ENCODE measurements at places on chromosomes 6 and 20. TPM values are rescaled to one million over a fixed set of nuclear protein-coding genes. Genes with fewer than 3 reads are reported as not detected.
A peak's percentile ranks its signal among the peaks of the same experiment; 100 is the strongest.

GRCh38 chr6:128024969-128025368, 124.1 kb upstream of the THEMIS start:
- no peak for DNase-seq

- no peak for DNase-seq
Measured at GRCh38 chr6:116444575-116444974, 16.6 kb upstream of the CALHM6 start.

GRCh38 chr6:27213544-27214125, 33.9 kb upstream of the PRSS16 start:
- DNase-seq, result no peak

- DNase-seq, result no peak
Measured at GRCh38 chr6:142561511-142562265, 259.9 kb downstream of the ADGRG6 start.

GRCh38 chr6:131013495-131013894, 49.5 kb downstream of the EPB41L2 start:
- no peak for DNase-seq

- no peak for DNase-seq
Measured at GRCh38 chr20:32535316-32535952, 49.7 kb downstream of the NOL4L start.

- DNase-seq, result no peak
Measured at GRCh38 chr6:3363296-3364025, 93.4 kb downstream of the SLC22A23 start.

- no peak for DNase-seq
Measured at GRCh38 chr20:49560186-49560585, 7.8 kb downstream of the PTGIS start.

DNA sequence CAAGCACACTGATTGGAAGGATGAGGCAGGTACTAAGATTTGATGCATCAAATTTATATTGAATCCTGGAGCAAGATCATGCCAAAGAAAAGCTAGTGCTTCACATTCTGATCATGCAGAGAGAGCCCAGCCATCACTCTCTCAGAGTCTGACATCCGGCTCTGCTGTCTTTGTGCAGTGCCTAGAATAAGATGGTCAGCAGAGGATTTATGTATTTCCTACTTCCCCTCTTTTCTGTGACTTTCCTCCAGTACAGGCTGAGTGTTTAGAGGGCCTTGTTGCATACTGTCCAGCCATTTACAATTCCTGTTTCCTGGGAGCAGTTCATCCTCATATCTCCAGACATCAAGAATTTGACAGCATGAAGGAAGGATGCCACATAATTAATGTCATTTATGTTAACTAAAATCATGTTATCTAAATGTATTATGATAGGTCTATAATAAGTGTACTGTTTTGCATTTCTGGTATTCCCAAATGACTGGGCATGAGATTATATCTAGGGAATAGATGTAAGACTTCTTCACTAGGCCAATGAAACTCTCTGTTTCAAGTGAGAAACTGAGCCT, 167.6 kb downstream of the EPM2A start:
- no peak for DNase-seq

DNA sequence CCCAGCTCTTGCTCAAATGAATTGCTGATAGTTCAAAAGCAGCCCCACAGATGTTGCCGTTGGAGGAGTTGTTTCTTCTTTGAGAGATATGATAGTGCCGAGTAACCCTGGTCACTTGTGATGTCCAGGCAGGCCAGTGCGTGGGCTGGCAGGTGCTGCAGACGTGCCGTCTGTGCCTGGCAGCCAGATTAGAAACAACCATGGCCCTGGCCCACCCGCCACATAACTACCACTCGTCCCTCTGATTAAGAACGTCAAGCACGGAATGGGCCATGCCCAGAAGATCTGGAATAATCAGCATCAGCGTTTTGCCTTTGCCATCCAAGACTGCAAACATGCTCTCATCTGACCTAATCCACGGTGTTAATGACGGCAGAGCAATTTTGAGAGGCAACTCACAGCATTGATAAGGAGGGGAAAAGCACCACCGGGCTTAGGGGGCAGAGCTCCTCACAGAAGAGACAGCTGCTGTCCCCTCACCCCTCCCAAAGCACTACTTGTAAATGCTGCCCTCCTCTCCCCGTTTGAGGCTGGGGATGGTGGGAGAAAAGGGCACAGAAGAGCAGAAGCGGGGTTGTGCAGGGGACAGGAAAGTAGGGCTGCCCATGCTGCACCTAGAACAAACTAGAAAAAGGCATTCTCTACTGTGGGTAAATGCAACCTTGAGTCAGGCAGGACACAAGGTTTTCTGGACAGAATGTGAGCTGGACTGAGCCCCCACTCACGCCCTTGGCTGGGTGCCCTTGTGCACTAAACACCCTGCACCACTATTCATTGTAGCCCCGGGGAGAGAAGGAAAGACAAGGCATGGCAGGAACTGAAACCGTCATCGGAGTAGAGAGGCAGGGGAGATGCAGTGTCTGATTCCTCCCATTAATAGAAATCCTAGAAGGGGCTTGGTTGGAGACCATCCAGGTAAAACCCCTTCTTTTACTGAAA, 5.3 kb upstream of the CPNE5 start:
- peak; percentile 80 for DNase-seq

DNA sequence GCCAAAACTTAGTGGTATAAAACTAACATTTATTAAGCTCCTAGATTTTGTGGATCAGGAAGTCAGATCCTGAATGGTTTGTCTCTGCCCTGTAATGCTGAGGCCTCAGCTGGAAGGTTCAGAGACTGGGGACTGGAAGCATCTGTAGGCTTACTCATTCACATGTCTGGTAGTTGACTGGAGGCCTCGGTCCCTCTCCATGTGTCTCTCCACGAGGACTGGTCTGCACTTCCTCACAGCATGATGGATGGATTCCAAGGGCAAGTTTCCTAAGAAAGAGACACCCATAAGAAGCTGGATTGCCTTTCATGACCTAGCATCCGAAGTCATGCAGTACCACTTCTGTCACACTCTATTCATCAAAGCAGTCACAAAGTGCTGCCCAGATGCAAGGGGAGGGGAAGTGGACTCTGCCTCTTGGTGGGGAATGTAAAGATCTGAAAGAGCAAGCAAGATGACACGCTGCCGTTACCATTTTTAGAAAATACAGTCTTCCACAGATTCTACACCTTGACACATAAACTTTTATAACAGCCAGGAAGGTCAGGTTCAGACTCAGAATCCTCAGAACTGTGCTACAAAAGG, 17.2 kb upstream of the MDGA1 start:
- no peak for DNase-seq

GRCh38 chr6:167409694-167410093, 84.8 kb downstream of the TTLL2 start:
- DNase-seq, result no peak

DNA sequence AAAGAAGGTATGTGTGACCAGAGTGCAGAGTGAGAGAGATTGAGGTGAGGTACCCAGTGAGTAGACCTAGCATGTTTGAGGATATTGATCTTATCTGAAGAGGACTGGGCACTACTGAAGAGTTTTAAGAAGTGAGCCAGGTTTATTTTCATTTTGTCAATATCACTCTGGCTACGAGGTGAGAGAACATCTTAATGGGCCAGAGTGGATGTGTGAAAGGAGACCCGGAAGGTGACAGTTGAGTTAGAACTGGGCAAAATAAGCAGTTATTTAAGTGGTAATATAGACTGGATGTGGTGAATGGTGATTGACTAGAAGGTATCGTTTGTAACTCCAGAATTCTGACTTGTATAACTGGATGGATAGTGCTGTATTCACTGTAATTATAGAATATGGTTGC, 134.1 kb downstream of the QKI start:
- no peak for DNase-seq

- DNase-seq, result no peak
Measured at GRCh38 chr6:134754013-134754690, 195.7 kb downstream of the ALDH8A1 start.

DNA sequence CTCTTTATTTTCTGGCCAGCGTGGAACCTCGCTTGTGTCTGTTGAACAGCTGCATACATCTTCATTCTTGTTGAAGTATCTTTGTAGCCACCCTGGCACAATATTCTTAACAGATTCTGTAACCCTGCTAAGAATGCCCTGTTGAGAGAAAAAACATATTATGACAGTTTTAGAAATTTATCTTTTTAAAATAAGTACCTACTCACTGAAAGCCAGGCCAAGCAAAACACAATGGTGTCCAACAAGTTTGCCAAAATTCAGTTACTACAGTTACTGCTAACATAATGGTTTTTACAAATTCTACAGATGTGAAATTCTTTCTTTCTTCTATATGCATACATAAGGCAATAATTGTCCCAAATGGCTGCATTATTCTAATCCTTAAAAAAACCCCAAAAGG, 18.2 kb downstream of the NUP153 start:
- no peak for DNase-seq

GRCh38 chr6:99491171-99491570, 24.1 kb downstream of the USP45 start:
- DNase-seq, result no peak

KCNK5 gene
- 0.65 TPM for total RNA-seq

RAB5IF gene
- total RNA-seq, result 55.9 TPM

PLA2G7 gene
- 0.27 TPM for total RNA-seq

ABHD16B gene
- not detected for total RNA-seq
